ENCODE measurements at places on chromosomes 5 and 9. TPM values are rescaled to one million over a fixed set of nuclear protein-coding genes. Genes with fewer than 3 reads are reported as not detected.
A peak's percentile ranks its signal among the peaks of the same experiment; 100 is the strongest.

- DNase-seq: no peak
- no peaks in the 10 kb centered on the region for H3K4me1 ChIP-seq
- H3K27ac ChIP-seq: no peak overlapping the region
- H3K36me3 ChIP-seq: no peaks in the 10 kb centered on the region
Measured at GRCh38 chr5:88539026-88539425, 270.4 kb upstream of the TMEM161B start.

DNA sequence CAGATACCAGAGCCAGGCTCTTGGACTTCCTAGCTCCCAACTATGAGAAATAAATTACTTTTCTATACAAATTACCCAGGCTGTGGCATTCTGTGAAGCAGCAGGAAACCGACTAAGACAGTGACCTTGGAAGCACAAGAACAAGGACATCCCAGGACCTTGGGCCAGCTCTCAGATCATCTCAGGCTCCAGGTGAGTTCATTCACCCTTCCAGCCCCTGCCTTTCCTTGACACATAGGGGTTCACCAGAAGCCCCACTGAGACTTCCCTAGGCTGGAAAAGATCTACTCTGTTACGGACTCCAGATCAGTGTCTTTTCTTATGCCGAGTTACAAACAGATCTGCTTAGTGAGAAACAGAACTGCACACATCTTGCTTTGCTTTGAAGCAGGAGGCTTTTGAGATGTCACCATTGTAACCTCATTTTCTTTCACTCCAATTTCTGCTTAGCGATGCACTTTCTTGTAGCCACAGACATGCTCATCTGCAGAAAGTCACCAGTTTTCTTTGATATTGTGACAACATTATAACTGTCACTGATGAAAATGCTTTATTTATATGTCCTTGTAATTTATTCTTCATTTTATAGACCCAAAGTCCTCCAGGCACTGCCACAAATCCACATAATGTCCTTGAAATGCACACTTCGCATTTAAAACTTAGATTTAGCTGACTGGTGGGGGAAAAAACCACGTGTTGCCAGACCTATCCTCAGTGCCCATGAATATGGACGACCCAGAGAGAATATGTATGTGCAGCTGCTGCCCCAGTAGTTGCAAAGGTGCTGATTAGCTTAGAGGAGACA is 8.1 kb downstream of the CD180 start:
- H3K27me3 ChIP-seq: no peaks in the 10 kb centered on the region
- DNase-seq: peak; percentile 21
- peak overlapping the region; percentile 16 for H3K27ac ChIP-seq
- no peaks in the 10 kb centered on the region for H3K36me3 ChIP-seq
- H3K4me3 ChIP-seq: no peak overlapping the region

- no peaks in the 10 kb centered on the region for H3K27me3 ChIP-seq
- no peak overlapping the region for H3K4me3 ChIP-seq
- no peaks in the 10 kb centered on the region for H3K36me3 ChIP-seq
- H3K4me1 ChIP-seq: no peaks in the 10 kb centered on the region
Measured at GRCh38 chr9:38445154-38446043, 21.1 kb upstream of the IGFBPL1 start.

- H3K4me1 ChIP-seq: no peaks in the 10 kb centered on the region
- H3K36me3 ChIP-seq: no peaks in the 10 kb centered on the region
- H3K27ac ChIP-seq: no peak overlapping the region
- no peak overlapping the region for H3K4me3 ChIP-seq
- H3K27me3 ChIP-seq: no peaks in the 10 kb centered on the region
Measured at GRCh38 chr5:169157064-169157463, 143.9 kb downstream of the SLIT3 start.

- peaks cover 2% of the 10 kb centered on the region for H3K4me1 ChIP-seq
- no peaks in the 10 kb centered on the region for H3K36me3 ChIP-seq
- H3K4me3 ChIP-seq: no peak overlapping the region
- peaks cover 3% of the 10 kb centered on the region for H3K27me3 ChIP-seq
Measured at GRCh38 chr9:93244510-93245436, 60.8 kb downstream of the WNK2 start.

- H3K27ac ChIP-seq: peak within 1 kb of the TSS; percentile 2
- DNase-seq: no peak
- peaks cover 26% of the 10 kb centered on the region for H3K4me1 ChIP-seq
- H3K36me3 ChIP-seq: peaks cover 24% of the 10 kb centered on the region
- no peaks in the 10 kb centered on the region for H3K27me3 ChIP-seq
Measured at GRCh38 chr5:76622973-76623596, at the start of gene F2RL2. F2RL2 (minus strand) TSS chr5:76623403; CDS start chr5:76623230, 173 bp downstream.

The ELAVL2 gene
- total RNA-seq: not detected

The PIK3R1 gene
- 307 TPM for total RNA-seq

The RAB3C gene
- 0.05 TPM for total RNA-seq

The FAM200C gene
- 0.33 TPM for total RNA-seq

The SV2C gene
- total RNA-seq: not detected

The CCL21 gene
- not detected for total RNA-seq

Measured in natural killer cell (primary cell).